Activated naive CD8-positive, alpha-beta T cell treated with anti-CD3 and anti-CD28 coated beads, Interleukin-2, amount 10 ng/mL, durations not matched to agents 7 days and 5 days (primary cell): ENCODE measurements at places on chromosomes 2 and 18. TPM values are rescaled to one million over a fixed set of nuclear protein-coding genes. Genes with fewer than 3 reads are reported as not detected.

GRCh38 chr2:98372579-98372978 is 26.3 kb downstream of the CNGA3 start:
- H3K36me3 ChIP-seq, result no peaks in the 10 kb centered on the region
- H3K4me1 ChIP-seq, result no peaks in the 10 kb centered on the region
- H3K27me3 ChIP-seq, result peaks cover 26% of the 10 kb centered on the region
- DNase-seq, result no peak

DNA sequence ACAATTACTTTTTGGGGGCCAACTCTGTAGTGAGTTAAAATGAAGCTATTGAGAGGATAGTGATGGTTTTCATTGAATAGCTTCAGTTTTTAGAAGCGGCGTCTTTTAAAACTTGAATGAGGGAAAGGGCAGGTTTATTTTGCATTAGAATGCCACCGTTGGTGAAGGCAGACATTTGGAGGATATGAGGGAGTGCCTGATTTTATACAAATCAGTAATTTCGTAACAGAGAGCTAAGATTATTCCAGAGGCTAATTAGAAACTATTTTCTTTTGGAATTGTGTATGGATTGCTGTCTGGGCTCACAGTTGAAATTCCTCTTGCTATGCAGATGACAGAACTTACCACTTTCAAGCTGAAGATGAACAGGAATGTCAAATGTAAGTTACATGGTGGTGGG is 67.6 kb downstream of the ITGB1BP1 start:
- no peak overlapping the region for H3K4me3 ChIP-seq
- H3K27me3 ChIP-seq, result peaks cover 39% of the 10 kb centered on the region
- H3K27ac ChIP-seq, result no peak overlapping the region

GRCh38 chr2:29455200-29455860 is 340.1 kb downstream of the CLIP4 start:
- no peaks in the 10 kb centered on the region for H3K36me3 ChIP-seq
- H3K27me3 ChIP-seq, result peaks cover 19% of the 10 kb centered on the region
- H3K4me3 ChIP-seq, result no peak overlapping the region
- DNase-seq, result no peak

- H3K4me3 ChIP-seq, result no peak overlapping the region
- DNase-seq, result no peak
- H3K36me3 ChIP-seq, result peaks cover 3% of the 10 kb centered on the region
- no peaks in the 10 kb centered on the region for H3K4me1 ChIP-seq
Observed at GRCh38 chr18:11877497-11878135, 26.4 kb downstream of the CHMP1B start.

DNA sequence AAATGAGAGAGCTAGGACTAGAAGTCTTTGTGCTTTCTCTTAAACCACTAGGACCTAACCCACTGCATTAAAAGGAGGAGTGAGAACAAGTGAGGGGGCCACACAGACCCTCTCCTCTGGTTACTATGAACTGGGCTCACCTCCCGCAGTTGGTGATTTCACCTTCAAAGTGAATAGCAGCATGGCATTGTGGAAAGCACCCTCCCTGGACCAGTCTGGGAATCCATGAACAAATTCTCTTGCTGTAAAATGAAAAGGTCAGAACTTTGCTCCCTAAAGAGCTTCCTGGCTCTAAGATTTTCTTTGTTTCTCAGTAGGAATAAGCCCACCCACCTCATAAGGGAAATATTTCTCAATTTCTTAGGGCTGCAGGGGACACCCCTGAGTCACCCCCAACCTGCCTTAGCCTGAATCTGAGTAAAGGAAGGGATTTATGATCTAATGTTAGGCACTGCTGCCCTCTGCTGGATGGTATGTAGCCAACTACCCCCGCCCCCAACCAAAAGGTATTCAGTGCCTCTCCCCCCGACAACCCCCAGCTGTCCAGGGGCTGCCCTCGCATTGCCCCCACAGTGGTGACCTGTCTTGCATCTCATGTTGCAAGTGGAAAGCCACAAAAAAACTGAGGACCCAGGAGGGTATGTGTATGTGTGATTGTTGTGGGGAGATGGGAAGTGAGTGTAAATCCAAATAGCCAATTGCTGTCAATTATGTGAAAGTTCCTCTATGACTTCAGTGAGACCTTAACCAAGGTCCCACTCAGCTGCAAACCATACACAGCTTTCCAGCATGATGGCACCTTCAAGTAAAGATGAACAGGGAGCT is 230.9 kb upstream of the SLC14A2 start:
- peaks cover 10% of the 10 kb centered on the region for H3K27me3 ChIP-seq
- H3K4me1 ChIP-seq, result peaks cover 3% of the 10 kb centered on the region
- peak; percentile 32 for DNase-seq
- no peaks in the 10 kb centered on the region for H3K36me3 ChIP-seq

GRCh38 chr2:135409436-135409835 is 121.6 kb downstream of the ZRANB3 start:
- no peak overlapping the region for H3K4me3 ChIP-seq
- no peaks in the 10 kb centered on the region for H3K27me3 ChIP-seq
- DNase-seq, result no peak
- H3K27ac ChIP-seq, result no peak overlapping the region

GRCh38 chr2:99420031-99420430 is 69.8 kb downstream of the REV1 start:
- no peak for DNase-seq
- H3K27me3 ChIP-seq, result no peaks in the 10 kb centered on the region
- no peak overlapping the region for H3K4me3 ChIP-seq
- H3K4me1 ChIP-seq, result peaks cover 2% of the 10 kb centered on the region
- H3K36me3 ChIP-seq, result peaks cover 21% of the 10 kb centered on the region
- H3K27ac ChIP-seq, result no peak overlapping the region

DNA sequence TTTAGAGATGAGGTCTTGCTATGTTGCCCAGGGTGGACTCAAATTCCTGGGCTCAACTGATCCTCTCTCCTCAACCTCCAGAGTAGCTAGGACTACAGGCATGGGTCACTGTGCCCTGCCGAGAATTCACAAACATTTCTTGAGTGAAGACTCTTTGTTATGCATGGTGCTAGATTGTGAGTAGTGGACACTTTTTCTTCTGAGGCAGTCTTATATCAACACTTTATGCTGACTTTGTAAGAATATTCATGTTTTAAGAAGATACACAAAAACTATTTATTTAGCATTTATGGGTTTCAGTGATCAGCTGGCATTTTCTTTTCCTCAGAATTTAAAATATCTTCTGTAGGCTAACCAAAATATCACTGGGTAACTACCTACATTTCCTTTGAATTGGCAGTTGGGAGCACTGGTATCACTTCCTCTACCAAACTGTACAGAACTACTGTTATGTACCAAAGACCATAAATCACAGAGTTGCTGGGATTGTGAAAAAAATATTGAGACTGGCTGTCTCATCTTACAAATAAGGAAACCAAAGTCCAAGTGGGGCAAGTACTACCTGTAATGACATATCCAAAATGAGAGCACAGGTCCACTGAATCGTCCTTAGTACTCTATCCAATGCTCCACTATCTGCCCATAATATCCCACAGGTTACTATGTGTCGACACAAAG is 34.0 kb downstream of the DOCK10 start:
- H3K27me3 ChIP-seq, result no peaks in the 10 kb centered on the region
- peaks cover 54% of the 10 kb centered on the region for H3K4me1 ChIP-seq
- no peak overlapping the region for H3K27ac ChIP-seq
- DNase-seq, result no peak

DNA sequence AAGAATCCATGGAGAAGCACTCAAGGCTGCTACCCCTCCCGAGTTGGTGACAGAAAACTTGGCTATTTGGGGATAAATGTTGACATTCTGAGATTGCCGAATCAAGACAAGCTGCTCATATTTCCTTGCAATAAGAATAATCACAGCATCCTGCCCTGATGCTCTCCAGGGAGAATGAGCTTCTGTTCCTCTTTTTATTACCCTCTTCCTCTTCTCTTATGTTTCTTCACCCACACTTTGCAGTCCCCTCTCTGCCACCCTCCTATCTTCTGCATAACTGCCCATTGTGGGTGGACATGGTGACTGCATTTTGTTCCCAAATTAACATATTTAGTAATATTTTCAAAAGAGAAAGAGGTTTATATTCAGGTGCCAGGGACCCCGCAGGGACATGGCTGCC is 11.9 kb upstream of the MSGN1 start:
- no peaks in the 10 kb centered on the region for H3K36me3 ChIP-seq
- DNase-seq, result no peak
- H3K4me3 ChIP-seq, result no peak overlapping the region
- no peak overlapping the region for H3K27ac ChIP-seq
- H3K4me1 ChIP-seq, result peaks cover 5% of the 10 kb centered on the region

DNA sequence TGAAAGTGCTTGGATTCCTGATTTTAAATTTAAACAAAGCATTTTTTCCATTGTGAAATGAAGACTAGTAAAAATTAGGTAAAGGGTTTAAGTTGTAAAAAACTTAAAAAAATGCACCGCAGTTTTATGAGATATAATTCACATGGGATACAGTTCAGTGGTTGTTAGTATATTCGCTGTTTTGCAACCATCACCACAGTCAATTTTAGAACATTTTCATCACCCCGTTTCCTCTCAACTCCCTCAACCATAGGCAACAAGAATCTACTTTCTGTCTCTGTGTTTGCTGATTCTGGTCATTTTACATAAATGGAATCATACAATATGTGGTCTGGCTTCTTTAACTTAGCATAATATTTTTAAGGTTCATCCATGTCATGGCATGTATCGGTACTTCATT is 4.0 kb downstream of the DGKD start:
- H3K36me3 ChIP-seq, result peaks cover 41% of the 10 kb centered on the region
- H3K4me1 ChIP-seq, result peaks cover 50% of the 10 kb centered on the region
- DNase-seq, result no peak
- no peaks in the 10 kb centered on the region for H3K27me3 ChIP-seq

GRCh38 chr2:52639692-52640091 is 1127.9 kb upstream of the CHAC2 start:
- DNase-seq, result no peak
- H3K27me3 ChIP-seq, result no peaks in the 10 kb centered on the region
- no peak overlapping the region for H3K4me3 ChIP-seq
- no peaks in the 10 kb centered on the region for H3K36me3 ChIP-seq
- no peaks in the 10 kb centered on the region for H3K4me1 ChIP-seq

GRCh38 chr2:88875736-88876135 is 184.3 kb downstream of the RPIA start:
- no peak overlapping the region for H3K4me3 ChIP-seq
- H3K4me1 ChIP-seq, result no peaks in the 10 kb centered on the region
- no peaks in the 10 kb centered on the region for H3K36me3 ChIP-seq
- no peak overlapping the region for H3K27ac ChIP-seq
- DNase-seq, result no peak

Gene LINC00305
- total RNA-seq, result not detected

Gene EGR4
- total RNA-seq, result not detected

Gene TAF4B
- total RNA-seq, result 7.5 TPM

DNA sequence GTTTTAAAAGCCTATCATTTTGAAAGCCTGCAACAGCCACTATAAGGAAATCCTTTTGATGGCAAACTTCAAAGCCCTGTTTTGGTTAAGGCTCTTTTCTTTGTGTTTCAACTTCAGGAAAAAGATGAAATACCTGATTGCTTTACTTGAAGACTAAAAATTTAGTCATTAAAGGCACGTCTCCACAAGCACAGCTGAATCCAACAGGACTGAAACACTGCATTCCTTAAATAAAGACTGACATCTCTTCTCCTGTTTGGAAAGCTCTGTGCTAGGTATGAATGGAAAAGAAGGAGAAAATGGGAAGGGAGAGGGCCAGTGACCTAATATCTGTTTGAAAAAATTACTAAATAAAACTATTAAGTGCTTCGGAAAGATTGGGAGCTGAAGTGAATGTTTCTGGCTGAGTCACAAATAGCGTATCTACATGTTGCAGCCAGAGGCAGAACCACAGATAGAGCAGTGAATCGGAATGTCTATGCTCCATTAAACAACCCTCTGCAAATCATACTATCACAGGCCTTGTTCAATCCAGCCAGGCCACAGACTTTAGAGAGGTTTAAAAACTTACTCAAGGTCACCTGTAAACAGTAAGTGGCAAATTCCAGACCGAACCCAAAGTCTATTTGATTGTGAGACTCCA is 21.1 kb upstream of the RALBP1 start:
- no peak for DNase-seq
- no peak overlapping the region for H3K4me3 ChIP-seq
- peaks cover 6% of the 10 kb centered on the region for H3K36me3 ChIP-seq
- H3K27me3 ChIP-seq, result peaks cover 6% of the 10 kb centered on the region
- H3K27ac ChIP-seq, result no peak overlapping the region

Gene SUCLG1
- total RNA-seq, result 66.3 TPM
